ENCODE measurements at places on chromosomes 6 and 20.
A peak's percentile ranks its signal among the peaks of the same experiment; 100 is the strongest.

GRCh38 chr6:117268924-117269323, 3.6 kb downstream of the VGLL2 start:
- DNase-seq, result no peak

DNA sequence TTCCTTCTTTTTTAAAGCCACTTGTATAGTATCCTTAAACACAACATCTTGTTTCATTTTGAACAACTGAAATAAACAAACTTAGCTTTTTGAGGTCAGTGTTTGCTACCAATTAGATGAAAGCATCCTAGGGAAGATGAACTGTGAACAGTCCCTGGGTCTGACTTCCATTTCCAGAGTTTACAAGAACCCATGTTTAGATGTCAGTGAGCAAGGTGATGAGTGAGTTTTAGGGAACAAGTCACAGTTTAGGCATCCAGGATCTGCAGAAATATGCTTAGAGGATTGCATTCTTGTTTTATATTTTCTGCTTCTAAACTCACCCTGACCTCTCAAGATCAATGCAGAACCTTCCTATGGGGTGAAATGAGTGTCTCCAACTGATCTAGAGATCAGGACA, 3.0 kb downstream of the ZC2HC1B start:
- no peak for DNase-seq

- DNase-seq, result no peak
These were observed 16.0 kb downstream of the PMEPA1 start for GRCh38 chr20:57693670-57694329.

DNA sequence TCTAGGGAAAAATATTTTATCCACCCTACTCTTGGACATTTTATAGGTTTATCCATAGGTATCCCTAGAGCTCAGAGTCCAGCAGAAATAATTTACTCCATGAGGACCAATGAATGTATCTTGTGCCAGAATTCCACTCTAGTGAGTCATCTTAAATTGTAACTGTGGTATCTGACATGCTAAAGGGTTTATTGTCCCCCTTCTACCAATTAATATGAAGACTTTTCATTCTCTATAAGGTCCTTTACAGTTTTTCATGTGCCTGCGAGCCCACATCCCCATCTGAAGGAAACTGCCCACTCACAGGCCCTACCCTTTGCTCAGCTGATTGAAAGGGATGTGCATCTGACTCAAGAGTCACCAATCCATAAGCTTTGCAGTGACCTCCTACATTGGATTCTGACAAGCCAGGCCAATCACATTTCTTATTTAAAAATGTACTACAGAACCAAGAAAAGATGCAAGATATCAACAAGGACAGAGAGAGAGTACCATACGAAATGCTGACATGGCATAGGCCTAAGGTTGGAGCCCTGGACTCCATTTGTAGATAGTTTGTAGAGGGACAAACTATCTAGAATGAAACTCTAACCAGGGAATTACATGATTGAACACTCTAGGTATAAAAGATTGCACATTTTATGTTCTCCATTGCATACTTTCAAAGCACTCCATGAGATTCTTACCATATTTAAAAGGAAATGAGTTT, 93.4 kb upstream of the DEFB112 start:
- no peak for DNase-seq

DNA sequence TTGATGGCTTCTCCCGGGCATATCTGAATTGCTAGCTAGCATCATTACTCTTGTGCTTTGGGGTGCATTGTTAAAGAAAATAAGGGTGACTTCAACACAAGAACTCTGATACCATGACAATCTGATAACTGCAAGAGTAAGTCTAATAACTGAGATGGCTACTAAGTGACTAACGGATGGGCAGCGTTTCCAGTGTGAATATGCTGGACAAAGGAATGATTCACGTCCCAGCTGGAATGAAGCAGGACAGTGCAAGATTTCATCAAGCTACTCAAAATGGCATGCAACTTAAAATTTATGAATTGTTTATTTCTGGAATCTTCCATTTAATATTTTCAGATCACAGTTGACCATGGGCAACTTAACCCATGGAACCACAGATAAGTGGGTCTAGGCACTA, 31.7 kb downstream of the MOXD1 start:
- no peak for DNase-seq

DNA sequence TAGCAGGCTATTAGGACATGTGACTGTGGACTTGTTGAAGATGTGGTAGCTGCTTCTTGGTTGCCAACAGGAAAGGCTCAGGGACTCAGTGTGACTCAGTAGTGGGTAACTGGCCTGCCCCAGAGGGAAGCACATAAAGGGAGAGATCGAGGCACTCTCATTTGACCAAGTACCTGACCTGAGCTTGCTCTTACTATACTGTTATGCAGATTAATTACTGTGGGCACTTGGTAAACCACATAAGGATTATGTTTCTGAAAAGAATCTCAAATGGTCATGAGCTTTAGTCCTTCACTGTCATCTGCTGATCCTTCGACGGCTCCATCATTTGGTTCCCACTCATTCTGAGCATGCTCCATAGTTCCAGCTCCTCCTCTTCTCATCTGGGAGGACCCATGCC, 48.2 kb upstream of the RPL7L1 start:
- DNase-seq, result no peak

GRCh38 chr20:37228656-37229055, 33.0 kb downstream of the GHRH start:
- no peak for DNase-seq

DNA sequence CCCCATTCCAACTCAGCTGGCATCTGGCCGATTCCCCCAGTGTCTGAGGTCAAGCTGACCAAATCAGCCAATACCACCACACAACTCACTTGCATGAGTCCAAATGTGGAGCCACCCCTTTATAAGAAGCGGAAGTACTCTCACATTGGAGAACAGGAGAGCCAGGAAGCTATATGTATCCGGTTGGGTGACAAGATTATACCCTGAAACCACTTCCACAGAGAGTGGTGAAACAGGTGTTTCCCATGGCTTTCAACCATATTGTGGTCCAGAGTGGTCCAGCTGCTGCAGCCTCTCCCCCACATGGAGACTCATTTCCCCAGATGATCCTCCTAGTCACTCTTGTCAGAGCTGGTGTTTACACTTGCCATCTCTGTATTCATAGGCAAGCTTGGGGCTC, 24.0 kb upstream of the SERINC1 start:
- DNase-seq, result no peak

GRCh38 chr20:57878786-57879424, 169.1 kb upstream of the PMEPA1 start:
- no peak for DNase-seq

DNA sequence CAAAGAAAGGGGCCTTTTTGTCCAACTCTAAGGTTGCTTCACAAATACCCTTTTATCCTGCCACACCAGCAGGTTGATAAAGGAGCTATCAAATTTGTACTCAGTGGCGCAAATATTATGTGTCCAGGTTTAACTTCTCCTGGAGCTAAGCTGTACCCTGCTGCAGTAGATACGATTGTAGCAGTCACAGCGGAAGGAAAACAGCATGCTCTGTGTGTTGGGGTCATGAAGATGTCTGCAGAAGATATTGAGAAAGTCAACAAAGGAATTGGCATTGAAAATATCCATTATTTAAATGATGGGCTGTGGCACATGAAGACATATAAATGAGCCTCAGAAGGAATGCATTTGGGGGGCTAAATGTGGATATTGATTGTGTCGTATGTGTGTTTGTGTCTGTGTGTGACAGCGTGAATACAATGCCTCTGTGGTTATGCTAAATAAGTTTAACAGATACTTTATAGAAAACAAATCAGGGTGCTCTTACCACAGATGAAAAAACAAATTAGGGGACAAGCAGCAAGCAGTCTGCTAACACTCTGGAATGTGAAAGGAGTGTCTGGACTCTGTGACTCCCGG, 33.6 kb downstream of the HM13 start:
- peak; percentile 15 for DNase-seq

DNA sequence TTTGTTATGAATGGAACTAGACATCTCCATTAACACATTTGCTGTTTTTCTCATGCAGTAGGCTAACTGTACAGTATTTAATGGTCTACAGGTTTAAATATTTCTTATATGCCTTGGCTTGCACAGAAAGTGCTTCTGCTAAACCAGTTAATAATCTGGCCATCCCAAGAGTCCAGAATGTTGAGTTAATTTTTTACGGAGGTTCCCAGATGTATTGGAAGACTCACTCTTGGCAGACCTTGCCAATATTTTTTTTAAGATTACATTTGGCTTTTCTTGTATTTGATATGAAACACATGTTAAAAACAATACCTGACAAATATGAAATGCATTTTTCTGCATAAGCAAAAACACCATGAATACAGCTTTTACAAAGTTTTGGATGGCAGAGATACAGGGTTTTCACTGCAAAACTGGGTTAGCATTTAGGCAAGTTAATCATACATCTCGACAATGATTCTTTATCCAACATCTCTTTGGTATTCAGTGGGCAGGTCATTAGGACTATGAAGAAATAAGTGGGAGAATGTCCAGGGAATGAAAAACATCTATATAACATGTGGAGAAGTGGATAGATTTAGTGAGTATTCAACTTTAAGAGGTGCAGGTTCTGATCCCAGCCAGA, 94.0 kb downstream of the SGK1 start:
- no peak for DNase-seq

DNA sequence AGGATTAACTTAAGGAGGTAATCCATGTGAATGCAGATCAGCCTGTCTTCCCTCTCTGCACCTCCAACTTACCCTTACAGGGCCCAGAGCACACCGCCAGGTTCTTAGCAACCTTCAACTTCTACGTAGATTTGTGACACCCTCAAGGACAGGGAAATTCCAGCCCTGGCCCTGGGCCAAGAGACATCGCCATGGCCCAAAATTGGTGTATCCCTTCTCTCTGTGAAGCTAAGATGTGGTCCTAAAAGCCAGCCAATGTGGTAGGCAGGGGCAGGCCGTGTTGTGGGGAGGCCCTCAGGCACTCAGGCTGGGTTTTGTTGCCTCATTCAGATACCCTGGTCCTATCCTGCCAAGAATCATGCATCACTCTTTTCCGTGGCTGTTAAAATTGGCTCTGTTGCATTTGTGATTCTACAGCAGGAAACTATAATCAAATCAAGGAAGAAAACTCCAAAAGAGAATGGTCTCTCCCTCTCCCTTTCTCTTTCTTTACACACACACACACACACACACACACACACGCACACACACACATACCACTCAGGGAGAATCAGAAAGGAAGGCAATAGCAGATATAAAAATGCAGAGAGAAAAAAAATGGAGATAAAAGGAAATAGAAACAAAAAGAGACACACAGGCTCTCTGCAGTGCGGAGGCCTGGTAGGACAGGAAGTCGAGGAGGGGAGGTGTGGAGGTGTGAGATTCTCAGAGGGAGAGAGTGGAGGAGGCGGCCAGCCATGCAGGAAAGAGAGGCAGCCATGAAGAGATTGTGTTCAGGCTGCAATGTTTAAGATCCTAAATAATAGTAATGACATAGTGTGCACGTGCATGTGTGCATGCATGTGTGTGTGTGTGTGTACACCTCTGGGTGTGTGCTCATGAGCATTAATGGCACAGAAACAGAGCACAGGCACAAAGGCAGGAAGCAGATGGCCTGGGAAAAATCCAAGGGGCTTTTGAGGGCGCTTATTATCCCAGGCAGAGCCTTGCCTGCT, 201.8 kb upstream of the LRFN2 start:
- no peak for DNase-seq

GRCh38 chr6:85460921-85461797, 11.3 kb downstream of the NT5E start:
- no peak for DNase-seq

DNA sequence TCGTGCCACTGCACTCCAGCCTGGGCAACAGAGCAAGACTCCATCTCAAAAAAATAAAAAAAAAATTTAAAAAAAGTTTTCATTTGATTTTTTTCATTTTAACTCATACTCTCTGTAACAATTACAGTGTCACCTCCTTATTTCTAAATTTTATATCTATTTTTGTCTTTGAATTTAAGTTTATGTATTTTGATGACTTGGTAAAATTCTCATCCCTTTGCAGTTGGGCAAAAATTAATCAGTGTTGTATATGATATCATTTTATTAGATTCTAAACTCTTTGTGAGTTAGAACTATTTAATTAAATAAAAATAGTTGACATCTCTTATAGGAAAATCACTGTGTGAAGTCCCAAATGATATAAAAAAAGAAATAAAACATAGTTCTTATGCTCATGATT, 270.7 kb downstream of the PLCB1 start:
- no peak for DNase-seq

DNA sequence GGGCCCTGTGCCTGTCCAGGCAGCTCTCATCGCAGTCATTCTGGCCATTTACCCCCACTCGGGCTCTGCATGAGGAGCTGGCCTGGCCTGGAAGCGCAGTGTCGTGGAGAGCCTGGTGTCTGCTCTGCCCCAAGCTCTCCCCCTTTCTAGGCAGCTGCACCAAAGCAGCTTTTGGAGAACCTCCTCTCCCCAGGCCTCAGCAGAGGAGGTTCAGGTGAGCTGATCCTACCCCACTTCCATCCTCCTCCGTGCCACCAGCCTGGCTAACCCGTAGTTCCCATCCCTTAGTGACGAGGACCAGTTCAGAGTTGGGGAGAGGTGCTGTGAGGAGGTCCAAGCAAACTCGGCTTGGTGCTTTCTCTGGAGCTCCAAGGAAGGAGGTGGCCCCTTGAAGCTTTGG, 30.5 kb upstream of the PHACTR3 start:
- no peak for DNase-seq

- DNase-seq, result no peak
These were observed 8.9 kb upstream of the NR2E1 start for GRCh38 chr6:108156938-108157233.

GRCh38 chr6:37016995-37017394, 11.5 kb downstream of the FGD2 start:
- DNase-seq, result no peak

DNA sequence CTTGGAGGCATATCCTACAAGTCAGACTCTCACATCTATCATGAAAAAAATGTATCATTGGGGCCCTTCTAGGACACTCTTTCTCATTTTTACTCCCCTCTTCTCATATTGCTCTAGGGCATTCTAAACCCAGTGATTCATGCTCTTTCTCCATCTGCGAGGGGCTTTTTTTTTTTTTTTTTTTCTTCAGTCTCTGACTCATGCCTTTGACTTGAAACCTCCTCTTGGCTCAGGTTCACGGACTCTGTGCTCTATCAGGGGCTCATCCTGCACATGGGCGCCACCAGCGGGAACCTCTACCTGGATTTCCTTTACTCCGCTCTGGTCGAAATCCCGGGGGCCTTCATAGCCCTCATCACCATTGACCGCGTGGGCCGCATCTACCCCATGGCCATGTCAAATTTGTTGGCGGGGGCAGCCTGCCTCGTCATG, 17.8 kb downstream of the SLC22A1 start:
- DNase-seq, result no peak

Data from suppressor macrophage treated with lipopolysaccharide for 1 hour (primary cell).